ENCODE measurements at places on chromosomes 5 and 9. TPM values are rescaled to one million over a fixed set of nuclear protein-coding genes. Genes with fewer than 3 reads are reported as not detected.

The CATSPER3 gene
- not detected for total RNA-seq

The HAVCR1 gene
- 0.55 TPM for total RNA-seq

The DBH gene
- 1.3 TPM for total RNA-seq

The PDCD1LG2 gene
- total RNA-seq = 2.4 TPM

GRCh38 chr5:43564289-43564850 lies 7.5 kb upstream of the PAIP1 start:
- H3K27ac ChIP-seq = no peak overlapping the region
- no peaks in the 10 kb centered on the region for H3K27me3 ChIP-seq
- H3K36me3 ChIP-seq = no peaks in the 10 kb centered on the region
- DNase-seq = no peak
- H3K4me3 ChIP-seq = no peak overlapping the region

DNA sequence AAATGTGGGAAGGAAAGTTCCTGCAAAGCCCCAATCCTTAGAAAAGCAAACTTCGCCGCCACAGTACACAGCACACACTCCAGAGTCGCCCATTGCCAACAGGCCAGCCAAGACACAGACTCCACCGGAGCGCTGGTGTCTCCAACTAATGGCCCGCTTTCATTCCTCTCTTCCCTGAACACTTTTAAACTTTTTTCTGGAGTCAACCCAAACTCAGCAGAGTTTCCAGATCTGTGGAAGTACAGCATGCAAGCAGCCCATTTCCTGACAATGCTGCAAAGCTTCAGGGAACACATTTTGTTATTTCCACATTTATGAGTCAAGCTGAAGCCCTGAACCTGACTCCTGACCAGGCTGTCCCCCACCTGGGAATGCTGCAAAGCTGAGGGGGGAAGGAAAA lies 351.9 kb downstream of the NFIB start:
- no peaks in the 10 kb centered on the region for H3K4me1 ChIP-seq
- DNase-seq = no peak
- no peak overlapping the region for H3K4me3 ChIP-seq
- no peak overlapping the region for H3K27ac ChIP-seq
- no peaks in the 10 kb centered on the region for H3K27me3 ChIP-seq

GRCh38 chr9:108897324-108898096 lies 35.4 kb downstream of the ACTL7A start:
- no peaks in the 10 kb centered on the region for H3K4me1 ChIP-seq
- no peak overlapping the region for H3K4me3 ChIP-seq
- H3K27me3 ChIP-seq = no peaks in the 10 kb centered on the region
- H3K36me3 ChIP-seq = no peaks in the 10 kb centered on the region
- no peak overlapping the region for H3K27ac ChIP-seq

DNA sequence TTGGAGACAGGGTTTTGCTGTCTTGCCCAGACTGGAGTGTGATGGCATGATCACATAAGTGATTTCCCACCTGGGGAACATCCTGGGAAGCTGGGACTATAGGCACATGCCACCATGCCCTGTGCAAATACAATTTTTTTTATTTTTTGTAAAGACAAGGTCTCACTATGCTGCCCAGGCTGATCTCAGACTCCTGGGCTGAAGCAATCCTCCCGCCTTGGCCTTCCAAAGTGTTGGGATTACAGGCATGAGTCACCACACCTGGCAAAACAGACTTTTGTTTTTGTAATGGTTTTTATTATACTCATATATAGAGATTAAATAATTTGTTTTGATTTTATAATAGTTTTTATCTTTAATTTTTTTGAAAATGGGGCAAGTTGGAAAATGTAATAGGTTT lies 14.7 kb downstream of the DNAJC25 start:
- H3K4me3 ChIP-seq = no peak overlapping the region
- H3K27ac ChIP-seq = no peak overlapping the region
- H3K27me3 ChIP-seq = no peaks in the 10 kb centered on the region
- no peaks in the 10 kb centered on the region for H3K4me1 ChIP-seq
- H3K36me3 ChIP-seq = no peaks in the 10 kb centered on the region

GRCh38 chr5:116699332-116699731 lies 124.7 kb upstream of the SEMA6A start:
- no peak overlapping the region for H3K27ac ChIP-seq
- no peaks in the 10 kb centered on the region for H3K27me3 ChIP-seq
- H3K36me3 ChIP-seq = no peaks in the 10 kb centered on the region
- H3K4me3 ChIP-seq = no peak overlapping the region
- H3K4me1 ChIP-seq = no peaks in the 10 kb centered on the region

GRCh38 chr5:82347201-82347865 lies 69.2 kb upstream of the RPS23 start:
- DNase-seq = peak; percentile 36
- H3K36me3 ChIP-seq = no peaks in the 10 kb centered on the region
- peak overlapping the region; percentile 60 for H3K27ac ChIP-seq
- H3K4me3 ChIP-seq = no peak overlapping the region

GRCh38 chr9:36818242-36818938 lies 215.7 kb downstream of the PAX5 start:
- no peaks in the 10 kb centered on the region for H3K36me3 ChIP-seq
- no peaks in the 10 kb centered on the region for H3K27me3 ChIP-seq
- H3K4me1 ChIP-seq = no peaks in the 10 kb centered on the region
- no peak for DNase-seq
- H3K4me3 ChIP-seq = peak overlapping the region; percentile 10
- H3K27ac ChIP-seq = no peak overlapping the region

DNA sequence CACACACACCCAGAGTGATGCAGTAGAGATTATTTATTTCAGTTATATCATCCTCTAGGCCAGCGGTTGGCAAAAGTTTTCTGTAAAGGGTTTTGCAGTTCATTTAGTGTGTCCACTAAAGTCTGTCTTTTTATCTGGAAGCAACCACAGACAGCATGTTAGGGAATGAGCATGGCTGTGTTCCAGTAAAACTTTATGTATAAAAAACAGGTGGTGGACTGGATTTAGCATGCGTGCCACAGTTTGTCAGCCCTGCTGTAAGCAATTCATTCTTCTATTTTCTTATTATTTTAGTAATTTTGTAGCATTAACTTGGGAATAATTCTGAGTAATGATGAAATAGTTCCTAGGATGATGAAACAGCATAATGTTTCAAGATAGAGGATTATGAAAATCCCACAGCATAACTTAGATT lies 51.7 kb downstream of the CCNH start:
- no peak overlapping the region for H3K4me3 ChIP-seq
- H3K27me3 ChIP-seq = no peaks in the 10 kb centered on the region
- peak; percentile 23 for DNase-seq
- H3K27ac ChIP-seq = no peak overlapping the region
- no peaks in the 10 kb centered on the region for H3K36me3 ChIP-seq
- no peaks in the 10 kb centered on the region for H3K4me1 ChIP-seq

DNA sequence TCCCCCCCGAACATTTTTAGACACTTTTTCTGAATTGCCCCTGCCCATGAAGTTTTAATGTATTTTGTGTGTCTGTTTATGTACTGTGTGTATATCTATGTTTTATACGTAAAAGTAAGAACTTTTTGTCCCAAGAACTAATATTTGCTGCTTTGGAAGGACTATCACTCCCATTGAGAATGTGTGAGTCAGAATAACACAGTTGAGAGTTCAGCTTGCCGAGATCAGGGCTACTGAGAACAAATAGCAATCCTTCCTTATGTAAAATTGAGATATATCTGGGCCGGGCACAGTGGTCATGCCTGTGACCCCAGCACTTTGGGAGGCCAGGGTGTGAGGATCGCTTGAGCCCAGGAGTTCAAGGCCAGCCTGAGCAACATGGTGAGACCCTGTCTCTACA lies 11.3 kb downstream of the GTF3C4 start:
- H3K27me3 ChIP-seq = no peaks in the 10 kb centered on the region
- no peaks in the 10 kb centered on the region for H3K36me3 ChIP-seq
- no peak overlapping the region for H3K27ac ChIP-seq
- no peaks in the 10 kb centered on the region for H3K4me1 ChIP-seq
- DNase-seq = no peak
